Hepatic stellate cell (primary cell): ENCODE measurements at places on chromosomes 3 and 15.
A peak's percentile ranks its signal among the peaks of the same experiment; 100 is the strongest.

GRCh38 chr3:103406320-103406850 is 971.6 kb downstream of the ZPLD1 start:
- DNase-seq, result no peak

- no peak for DNase-seq
Observed at GRCh38 chr3:78736863-78737262, 1030.9 kb downstream of the ROBO1 start.

- DNase-seq, result no peak
Observed at GRCh38 chr3:7821858-7822257, 679.8 kb upstream of the LMCD1 start.

- no peak for DNase-seq
Observed at GRCh38 chr3:51243924-51244323, 141.2 kb upstream of the MANF start.

DNA sequence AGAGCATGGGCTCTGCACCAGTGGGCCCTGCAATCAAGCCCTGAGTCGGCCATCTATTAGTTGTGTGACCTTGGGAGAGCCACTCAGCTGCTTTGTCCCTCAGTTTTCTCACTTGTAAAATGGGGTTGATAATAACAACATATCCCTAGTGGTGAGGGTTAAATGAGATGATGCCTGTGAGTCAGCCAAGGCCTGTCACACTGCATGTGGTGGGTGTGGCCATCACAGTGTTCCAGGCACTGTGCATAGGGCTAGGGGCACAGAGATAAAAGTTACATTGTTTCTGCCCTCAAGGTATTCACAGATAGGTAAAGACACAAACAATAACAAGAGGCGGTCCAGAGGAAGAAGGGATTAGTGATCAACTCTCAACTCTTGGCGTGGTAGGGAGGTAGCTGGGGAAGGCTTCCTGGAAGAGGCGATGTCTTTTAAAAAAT is 19.5 kb downstream of the SMAD6 start:
- no peak for DNase-seq

GRCh38 chr3:18557216-18557615 is 132.1 kb upstream of the SATB1 start:
- no peak for DNase-seq

DNA sequence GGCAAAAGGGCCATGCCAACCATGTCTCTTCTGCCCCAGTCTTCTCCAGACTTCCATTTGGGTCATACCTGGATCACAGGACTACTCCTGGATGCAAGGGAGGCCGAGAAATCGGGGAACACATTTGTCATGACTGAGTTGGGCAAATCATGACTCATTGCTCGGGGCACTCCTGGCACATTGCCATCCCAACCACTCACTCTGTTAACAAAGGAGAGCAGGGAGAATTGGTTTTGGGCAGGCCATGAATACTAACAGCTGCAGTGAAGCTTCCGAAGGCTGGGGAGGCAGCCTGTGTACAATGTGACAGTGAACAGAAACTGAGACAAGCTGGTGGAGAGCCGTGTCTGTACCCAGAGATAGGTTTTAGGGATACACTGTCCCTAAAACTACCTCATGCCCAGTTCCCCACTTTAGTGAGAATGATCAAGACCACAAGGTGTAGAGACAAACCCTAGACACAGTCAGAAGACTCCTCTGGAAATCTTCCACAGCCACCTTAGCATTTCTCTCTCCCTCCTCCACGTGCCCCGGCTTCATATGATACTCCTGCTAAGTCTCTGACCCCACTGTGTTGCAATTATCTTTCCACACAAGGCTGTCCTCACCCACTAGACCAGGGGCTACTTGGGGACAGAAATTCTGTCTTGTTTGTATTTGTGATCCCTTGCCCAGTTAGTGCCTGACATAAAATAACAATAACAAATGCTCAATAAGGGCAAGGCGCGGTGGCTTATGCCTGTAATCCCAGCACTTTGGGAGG is 10.5 kb upstream of the BUB1B start:
- no peak for DNase-seq

GRCh38 chr3:9146367-9147071 is 102.9 kb downstream of the SRGAP3 start:
- DNase-seq, result no peak

DNA sequence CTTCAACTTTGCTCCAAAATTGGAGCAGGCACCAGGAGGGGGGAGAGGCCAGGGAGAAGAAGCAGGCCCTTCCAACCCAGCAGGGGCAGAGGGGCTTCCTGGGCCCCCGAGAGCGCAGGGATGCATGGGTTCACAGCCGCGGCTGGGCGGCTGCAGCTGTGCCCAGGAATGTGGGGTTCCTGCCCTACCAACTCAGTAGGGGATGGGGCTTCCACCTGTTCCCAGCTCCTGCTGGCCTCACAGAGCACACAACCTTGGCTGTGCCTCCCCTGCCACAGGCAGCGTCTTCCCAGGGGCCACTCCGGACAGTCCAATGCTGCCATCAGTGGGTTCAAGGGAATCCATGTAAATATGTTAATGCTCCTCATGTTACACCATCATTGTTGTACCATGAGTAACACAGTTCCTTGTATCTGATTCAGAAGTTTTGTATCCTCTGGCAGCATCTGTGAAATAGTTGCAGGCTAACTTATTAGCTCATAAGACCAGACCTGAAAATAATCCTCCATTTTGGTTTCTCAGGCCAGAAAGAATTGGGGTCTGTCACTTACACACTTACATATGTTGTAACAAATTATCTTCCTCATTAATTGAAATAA is 12.1 kb upstream of the SIAH2 start:
- DNase-seq, result peak; percentile 76

DNA sequence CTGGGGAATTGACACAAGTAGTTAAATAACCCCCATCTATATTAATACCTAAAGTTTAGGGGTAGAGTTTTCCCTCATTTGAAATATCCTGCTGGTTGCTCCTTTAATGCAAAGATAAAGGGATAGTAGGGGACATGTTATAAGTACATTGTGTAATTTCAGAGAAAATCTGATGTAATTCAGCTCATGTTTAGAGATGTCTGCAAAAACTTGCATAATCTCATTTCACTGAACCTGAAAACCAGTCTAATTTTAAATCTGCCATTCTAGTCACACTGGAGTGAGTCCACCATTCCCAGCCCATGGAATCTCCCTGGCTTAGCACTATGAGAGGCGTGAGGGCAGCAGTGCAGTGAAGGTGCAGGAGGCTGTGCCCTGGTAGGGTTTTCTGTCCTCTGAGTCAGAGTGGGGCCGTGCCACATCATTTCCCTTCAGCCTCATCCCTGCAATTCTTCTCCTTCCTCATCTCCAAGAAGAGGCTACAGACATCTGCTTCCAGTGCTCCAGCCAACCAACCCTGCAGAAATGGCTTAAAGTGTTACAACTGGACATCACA is 246.3 kb upstream of the UMPS start:
- no peak for DNase-seq

DNA sequence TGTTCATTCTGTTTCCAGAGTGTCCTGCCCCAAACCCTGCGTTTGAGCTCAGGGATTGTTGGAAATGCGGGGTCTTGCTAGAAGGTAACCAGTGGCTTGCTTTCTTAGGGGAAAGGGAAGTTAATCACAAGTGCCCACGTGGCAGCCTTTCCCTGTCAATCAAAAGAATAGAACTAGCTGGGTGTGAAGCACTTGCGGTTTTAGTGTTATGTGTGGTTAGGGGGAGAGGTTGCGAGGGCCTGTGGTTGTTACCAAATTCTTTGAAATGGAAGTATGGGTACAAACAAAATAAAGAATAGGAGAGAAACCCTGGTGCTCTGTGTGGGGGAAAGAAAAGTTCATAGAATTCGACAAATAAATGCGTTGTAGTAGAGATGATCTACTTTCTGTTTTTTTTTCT is 67.6 kb downstream of the FNDC3B start:
- DNase-seq, result no peak

GRCh38 chr15:85615930-85616329 is 178.8 kb downstream of the KLHL25 start:
- no peak for DNase-seq

GRCh38 chr15:92797168-92798052 is 102.7 kb upstream of the CHD2 start:
- DNase-seq, result peak; percentile 49

GRCh38 chr3:56915966-56916586 is 114.3 kb upstream of the ARHGEF3 start:
- DNase-seq, result no peak

GRCh38 chr15:62841269-62841628 is 201.3 kb upstream of the TPM1 start:
- peak; percentile 77 for DNase-seq

DNA sequence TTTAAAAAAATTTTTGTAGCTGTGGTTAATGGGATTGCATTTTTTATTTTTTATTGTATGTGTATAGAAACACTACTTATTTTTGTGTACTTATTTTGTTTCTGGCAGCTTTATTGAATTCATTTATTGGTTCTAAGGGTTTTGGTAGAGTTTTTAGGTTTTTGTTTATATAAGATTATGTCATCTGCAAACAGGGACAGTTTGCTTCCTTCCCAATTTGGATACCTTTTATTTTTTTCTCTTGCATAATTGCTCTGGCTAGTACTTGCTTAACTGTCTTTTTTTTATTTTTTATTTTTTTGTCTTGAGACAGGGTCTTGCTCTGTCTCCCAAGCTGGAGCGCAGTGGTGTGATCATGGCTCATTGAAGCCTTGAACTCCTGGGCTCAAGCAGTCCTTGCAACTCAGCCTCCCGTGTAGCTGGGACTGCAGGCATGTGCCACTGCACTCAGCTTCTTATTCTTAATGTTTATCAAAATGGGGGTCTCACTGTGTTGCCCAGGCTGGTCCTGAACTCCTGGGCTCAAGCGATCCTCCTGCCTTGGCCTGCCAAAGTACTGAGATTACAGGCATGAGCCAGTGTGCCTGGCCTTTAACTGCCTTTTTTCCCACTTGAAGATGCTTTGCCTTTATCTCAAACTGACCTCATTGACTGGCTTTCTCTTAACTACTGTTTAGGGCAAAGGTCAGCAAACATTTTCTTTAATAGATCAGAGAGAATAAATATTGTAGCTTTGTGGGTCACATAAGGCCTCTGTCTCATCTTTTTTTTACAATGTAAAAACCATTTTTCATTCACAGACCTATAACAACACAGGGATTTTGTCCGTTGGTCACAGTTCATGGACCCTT is 8.6 kb downstream of the TFG start:
- DNase-seq, result no peak

DNA sequence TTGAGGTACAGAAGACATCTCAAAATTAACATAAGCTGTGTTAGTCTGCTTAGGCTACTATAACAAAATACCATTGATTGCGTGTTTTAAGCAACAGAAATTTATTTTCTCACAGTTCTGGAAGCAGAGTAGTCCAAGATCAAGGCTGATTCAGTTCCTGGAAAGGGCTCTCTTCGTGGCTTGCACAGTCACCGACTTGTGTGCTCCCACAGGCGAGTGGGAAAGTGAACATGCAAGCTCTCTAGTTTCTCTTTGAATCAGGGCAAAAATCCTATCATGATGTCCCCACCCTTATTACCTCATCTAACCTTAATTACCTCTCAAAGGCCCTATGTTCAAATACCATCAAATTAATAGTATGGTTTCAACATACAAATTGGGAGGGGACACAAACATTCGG is 505.9 kb downstream of the ZIC1 start:
- DNase-seq, result no peak

GRCh38 chr15:40061212-40061901 is 22.4 kb upstream of the SRP14 start:
- no peak for DNase-seq

DNA sequence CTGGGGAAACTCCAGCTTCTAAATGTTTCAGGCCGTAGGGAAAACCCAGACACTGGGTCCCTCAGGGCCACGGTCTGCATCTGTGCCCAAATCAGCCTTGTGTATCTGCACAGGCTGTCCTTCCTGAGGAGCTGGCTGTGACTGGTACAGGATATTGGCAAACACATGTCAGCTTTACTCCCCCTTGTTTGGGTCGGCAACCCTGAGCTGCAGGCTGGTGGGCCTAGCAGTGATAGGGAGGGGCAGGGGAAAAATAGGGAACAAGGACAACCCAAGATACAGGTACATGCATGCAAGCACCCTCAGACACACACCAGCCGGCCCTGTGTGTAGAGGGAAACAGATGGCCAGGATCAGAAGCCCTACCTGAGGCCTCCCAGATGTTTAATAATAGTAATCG is 28.7 kb upstream of the HCN4 start:
- no peak for DNase-seq

- DNase-seq, result no peak
Observed at GRCh38 chr15:68791431-68792283, 29.0 kb downstream of the ANP32A start.

GRCh38 chr15:55774113-55774970 is 31.4 kb upstream of the PRTG start:
- DNase-seq, result peak; percentile 33

GRCh38 chr15:92272106-92272505 is 121.6 kb upstream of the ST8SIA2 start:
- no peak for DNase-seq

- no peak for DNase-seq
Observed at GRCh38 chr3:22981861-22982260, 221.3 kb upstream of the UBE2E2 start.

DNA sequence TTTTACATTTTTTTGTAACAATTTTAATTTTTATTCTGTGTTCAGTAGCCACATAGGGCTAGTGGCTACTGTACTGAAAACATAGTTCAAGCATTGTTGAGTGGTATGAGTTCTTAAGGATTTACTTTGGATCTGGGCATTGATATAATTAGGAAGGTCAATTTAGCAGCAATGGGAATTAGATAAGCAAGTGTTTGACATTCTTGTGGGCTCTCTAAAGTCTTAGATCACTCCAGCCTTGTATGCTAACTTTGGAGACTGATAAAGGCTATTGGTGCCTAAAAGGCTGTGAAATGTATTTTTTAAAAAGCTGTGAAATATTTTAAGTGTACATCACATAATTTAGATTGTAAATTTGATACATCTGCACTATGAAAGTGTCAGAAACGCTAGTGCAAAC is 2.5 kb upstream of the DNAJC13 start:
- no peak for DNase-seq

DNA sequence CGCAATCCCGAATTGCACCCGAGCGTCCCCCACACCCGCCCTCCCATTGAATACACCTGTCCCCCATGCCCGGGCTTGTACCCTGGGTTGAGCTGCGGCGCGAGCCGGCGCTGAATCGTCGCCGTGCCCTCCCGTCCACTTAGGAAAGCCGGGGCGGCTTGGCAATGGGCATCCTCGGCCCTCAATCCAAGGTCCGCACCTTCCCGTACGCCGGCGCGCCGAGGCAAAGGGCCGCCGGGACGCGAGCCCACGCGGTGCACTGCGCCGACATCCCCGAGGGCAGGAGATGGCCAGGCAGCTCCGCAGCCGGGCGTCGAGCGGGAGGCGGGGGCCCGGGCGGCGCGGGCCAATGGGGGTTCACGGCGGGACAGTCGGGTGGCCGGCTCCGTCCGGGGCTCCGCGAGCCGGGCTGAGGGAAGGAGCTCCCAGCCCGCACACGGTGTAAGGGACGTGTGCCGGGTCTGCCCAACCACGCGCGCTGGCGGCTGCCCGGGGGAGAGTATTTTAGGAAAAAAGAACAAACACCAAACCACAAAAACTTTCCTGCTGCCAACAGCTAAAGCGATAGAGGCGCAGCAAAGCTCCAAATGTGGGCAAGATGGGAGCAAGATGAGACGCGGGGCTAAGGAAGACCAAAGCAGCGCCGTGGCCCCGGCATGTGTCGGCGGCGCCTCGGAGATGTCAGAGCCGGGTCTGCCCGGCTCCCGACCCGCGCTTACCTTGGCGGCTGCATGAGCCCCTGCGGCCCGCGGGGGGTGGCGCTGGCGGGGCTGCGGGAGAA is 621 bp downstream of the RGMA start:
- no peak for DNase-seq

GRCh38 chr3:150538324-150539208 is 7.7 kb downstream of the SERP1 start:
- no peak for DNase-seq
